ENCODE measurements at places on chromosomes 3 and 15. TPM values are rescaled to one million over a fixed set of nuclear protein-coding genes. Genes with fewer than 3 reads are reported as not detected.

The GNAT1 gene
- 0.09 TPM for total RNA-seq

The RAB6B gene
- 2.4 TPM for total RNA-seq

The HTR3D gene
- not detected for total RNA-seq

The AADAC gene
- 20.8 TPM for total RNA-seq

The LOXL1 gene
- 0.82 TPM for total RNA-seq

The MYO5C gene
- 5.4 TPM for total RNA-seq

The PKM gene
- total RNA-seq = 3,487 TPM

The RAB8B gene
- 18.8 TPM for total RNA-seq

The PTPN9 gene
- 47.4 TPM for total RNA-seq

The GUCA1C gene
- not detected for total RNA-seq

The CPLX3 gene
- total RNA-seq = not detected

The SLC7A14 gene
- total RNA-seq = not detected

The PLA2G4D gene
- not detected for total RNA-seq

The GJD2 gene
- not detected for total RNA-seq

The CADPS gene
- total RNA-seq = not detected

The CCDC9B gene
- total RNA-seq = 18.3 TPM

The FOXP1 gene
- 9.4 TPM for total RNA-seq

The ITIH3 gene
- total RNA-seq = not detected

The ATP13A5 gene
- total RNA-seq = not detected

The SHF gene
- total RNA-seq = 0.68 TPM

The SLC28A1 gene
- total RNA-seq = not detected

The ALPK3 gene
- total RNA-seq = 0.28 TPM

The STAC gene
- total RNA-seq = 2.6 TPM

The TTC14 gene
- 14.8 TPM for total RNA-seq

Data from A549 treated with DMSO at 1 μM for 4 hours (cell line).